Lower leg skin (tissue), 4 donors: ENCODE measurements at places on chromosomes 16 and 17.
A peak's percentile ranks its signal among the peaks of the same experiment; 100 is the strongest.

DNA sequence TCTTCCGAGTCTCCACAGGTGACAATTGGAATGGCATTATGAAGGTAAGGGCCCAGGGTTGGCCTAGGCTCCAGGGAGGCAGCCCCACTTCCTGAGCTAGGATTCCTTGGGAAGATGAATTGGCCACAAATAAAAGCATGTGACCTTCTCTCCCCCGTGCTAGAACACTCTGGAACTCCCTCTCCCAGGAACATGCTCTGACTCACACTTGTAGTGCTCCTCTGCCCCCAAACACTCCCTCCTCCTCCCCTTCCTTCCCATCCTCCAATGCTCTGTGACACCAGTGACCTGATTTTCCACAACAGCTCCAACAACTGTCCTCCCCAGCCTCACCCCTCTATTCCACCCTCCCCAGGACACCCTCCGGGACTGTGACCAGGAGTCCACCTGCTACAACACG lies 16.4 kb upstream of the ABCC3 start:
- no peak for DNase-seq

DNA sequence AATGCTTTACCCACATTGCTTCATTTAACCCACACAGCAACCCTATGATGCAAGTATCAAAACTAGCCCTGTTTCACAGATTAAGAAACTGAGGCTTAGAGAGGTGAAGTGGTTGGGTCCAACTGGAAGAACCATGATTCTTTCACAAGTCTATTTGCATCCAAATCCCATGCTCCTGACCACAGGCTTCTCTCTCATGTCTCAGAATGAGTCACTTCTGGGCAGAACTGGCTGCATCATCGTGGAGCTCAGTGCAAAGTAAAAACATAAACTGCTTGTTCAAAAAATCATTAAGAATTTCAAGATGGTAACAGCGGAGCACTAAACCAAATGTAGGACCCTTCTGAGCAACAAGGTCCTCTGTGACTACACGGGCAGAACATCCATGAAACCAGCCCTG lies 20.2 kb upstream of the CES1 start:
- DNase-seq = no peak

DNA sequence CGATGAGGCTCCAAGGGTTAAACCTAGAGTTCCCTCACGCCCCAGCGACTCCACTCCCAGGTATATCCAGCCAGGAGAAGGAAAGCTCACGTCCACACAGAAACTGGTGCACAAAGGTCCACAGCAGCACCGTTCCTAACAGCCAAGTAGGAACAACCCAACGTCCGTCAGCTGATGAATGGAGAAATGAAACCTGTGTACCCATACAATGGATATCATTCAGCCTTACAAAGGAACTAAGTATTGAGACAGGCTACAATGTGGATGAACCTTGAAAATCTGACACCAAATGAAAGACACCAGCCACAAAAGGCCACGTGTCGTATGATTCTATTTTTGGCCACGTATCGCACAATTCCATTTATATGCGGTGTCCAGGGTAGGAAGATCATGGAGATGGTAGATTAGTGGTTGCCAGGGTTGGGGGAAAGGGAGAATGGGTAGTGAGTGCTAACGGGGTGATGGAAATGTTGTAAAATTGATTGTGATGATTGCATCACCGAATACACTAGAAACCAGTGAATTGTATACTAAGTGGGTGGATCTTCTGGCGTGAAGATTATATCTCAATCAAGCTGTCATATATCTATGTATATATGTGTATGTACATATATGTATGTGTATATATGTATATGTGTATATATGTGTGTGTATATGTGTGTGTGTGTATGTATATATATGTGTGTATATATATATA lies 30.1 kb downstream of the NLRC3 start:
- DNase-seq = no peak

- DNase-seq = no peak
Measured at GRCh38 chr16:71775949-71776348, 32.7 kb downstream of the AP1G1 start.

GRCh38 chr17:37361543-37361942 lies 14.2 kb upstream of the C17orf78 start:
- peak; percentile 51 for DNase-seq

DNA sequence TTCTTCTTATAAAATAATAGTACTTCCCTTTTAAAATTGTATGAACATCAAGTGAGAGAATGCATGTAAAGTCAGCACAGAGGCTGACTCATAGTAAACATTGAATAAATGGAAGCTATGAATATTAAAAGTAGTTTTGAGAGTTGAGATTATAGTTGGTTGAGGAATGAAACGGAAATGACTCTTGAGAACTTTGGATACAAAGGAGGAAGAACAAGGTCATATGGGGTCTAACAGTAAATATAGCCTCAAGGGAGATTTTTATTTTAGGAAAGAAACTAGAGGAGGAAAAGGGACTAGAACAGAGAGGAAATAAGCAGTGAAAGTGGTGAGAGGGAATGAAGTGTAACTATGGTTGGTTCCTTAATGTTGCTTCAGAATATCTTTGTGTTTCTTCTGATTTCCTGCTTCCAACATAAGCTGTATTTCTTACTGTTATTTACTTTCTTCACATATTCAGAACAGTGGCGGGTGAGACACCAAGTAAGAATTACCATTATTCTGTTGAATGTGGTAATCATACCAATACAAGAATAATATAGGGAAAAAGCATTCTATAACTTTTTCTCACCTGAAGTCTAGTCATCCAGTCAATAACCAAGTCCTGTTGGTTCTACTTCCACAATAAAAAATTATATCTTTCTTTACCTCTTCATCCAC lies 165.1 kb downstream of the CHD9 start:
- DNase-seq = no peak

DNA sequence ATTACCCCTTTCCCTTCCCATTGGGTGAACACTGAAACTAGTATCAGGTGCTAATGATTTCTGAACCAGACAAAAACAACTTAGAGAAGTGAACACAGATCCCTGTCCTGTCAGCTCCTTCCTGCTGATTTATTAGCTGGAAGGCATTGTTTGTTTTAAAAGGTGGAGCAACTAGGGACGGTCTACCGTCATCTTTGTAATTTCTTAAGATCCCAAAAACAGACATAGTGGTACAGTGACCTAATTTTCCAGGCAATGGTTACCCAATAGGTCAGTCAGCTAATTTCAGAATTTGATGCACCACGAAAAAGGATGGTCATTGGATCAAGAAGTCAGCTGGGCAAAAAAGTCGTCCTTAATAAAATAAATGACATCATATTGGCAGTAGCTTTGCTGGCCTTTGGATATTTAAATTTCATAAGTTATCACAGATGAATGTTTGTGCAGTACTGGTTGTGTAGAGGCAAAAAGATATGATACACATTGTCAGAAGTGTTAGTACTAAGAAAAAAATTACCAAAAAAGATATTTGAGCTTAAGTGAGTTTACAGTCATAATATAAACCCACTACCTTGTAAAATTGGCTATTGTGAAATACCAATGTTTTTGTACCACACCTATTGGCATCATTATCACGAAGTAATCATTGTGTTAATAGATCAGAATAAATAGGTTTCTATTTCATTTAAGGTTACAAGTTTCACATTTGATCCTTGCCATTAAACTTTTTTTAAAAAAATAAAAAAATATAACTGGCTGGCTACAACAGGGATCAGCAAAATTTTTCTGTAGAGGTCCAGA lies 27.2 kb upstream of the KCNJ16 start:
- no peak for DNase-seq

DNA sequence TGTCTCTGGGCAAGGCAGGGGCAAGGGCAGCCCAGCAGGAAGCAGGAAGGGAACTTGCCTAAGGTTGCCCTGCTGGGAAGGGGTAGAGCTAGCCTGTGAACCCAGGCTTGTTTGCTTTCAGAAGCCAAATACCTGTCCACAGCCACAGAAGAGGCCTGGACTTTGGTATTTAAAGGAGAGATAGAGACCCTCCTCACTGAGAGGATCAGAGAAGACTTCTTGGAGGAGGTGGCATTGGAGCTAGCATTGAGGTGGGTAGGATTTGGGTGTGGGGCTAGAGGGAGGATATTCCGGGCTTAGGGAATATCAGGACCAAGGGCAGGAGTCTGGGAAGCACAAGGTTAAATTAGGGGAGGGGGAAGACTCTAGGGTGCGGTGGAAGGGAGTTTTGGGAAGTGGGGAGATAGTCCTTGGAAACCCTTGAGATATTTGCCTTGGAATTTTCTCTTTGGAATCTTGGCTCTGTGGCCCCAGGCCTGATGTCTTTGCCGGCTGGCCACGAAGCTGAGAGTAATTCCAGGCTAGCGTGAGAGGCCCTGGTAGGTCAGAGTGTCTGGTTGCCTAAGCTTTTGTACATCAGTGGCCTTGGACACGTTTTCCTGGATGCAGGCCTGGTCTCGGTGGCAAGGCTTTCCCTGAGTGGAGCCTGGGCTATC lies 13.1 kb upstream of the ETV4 start:
- DNase-seq = no peak

- no peak for DNase-seq
Measured at GRCh38 chr17:34291721-34292348, 6.3 kb downstream of the CCL11 start.

DNA sequence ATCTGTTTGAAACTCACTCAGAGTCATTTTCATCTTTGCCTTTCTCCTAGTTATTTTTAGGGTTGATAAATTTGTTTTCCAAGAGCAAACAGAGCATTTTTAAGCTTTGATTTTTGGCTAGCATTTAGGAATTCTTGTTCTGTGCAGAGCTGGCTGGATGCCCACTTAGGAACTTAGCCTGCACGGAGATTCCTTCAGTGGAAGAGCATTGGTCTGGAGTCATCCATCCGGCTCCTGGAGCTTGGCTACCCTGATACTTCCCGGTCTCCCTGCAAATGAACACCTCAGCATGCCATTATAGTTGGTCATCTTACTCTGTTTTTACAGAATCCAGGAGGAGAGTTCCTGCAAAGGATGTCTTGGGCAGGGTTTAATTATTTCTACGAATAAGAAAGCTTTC lies 57.1 kb downstream of the SPECC1 start:
- DNase-seq = peak; percentile 48

DNA sequence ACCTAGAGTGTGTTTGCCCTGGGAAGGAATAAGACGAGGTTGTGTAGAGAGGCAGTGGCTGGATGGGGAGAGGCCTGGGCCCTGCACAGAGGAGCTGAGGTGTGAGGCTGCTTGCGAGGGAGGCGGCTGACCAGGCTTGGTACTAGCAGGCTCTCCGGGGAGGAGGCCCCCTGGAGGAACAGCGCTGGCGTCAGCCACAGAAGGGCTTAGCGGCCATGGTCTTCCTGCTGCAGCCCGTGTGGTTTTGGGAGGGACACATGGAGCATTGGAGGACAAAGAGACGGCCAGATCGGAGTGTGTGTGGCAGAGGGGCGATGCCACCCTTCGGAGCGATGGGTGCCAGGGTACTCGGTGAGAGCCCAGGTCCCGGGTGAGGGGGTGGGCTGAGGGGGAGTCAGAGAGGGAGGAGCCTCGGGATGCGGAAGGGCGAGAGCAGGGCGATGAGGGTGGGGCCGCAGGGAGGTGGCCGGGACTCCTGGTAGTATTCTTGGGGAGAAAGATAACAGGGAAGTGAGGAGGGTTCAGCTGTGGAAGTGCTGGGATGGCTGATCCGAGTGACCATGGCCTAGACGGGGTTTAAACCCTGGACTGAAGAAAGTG lies 8.3 kb downstream of the BANP start:
- DNase-seq = no peak

GRCh38 chr17:39223907-39224777 lies 1.6 kb downstream of the STAC2 start:
- DNase-seq = no peak

DNA sequence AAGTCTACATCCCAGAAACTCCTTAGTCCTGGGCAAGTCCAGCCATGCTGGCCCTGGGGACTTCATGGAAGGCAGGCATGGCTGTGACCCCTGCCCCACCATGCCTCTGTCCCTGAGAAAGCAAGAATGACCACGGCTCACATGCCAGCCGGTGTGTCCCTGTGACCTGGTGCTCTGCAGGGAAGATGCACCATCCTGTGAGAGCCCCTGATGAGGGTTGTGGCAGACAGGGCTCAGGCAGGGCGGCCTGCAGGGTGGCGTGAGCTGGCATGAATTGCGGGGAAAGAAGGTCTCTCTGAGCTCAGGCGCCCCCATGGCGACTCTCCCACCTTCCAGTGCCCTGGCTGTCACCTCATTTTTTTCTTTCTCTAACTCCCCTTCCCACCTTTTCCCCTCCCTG lies 260.3 kb downstream of the RBFOX3 start:
- no peak for DNase-seq

DNA sequence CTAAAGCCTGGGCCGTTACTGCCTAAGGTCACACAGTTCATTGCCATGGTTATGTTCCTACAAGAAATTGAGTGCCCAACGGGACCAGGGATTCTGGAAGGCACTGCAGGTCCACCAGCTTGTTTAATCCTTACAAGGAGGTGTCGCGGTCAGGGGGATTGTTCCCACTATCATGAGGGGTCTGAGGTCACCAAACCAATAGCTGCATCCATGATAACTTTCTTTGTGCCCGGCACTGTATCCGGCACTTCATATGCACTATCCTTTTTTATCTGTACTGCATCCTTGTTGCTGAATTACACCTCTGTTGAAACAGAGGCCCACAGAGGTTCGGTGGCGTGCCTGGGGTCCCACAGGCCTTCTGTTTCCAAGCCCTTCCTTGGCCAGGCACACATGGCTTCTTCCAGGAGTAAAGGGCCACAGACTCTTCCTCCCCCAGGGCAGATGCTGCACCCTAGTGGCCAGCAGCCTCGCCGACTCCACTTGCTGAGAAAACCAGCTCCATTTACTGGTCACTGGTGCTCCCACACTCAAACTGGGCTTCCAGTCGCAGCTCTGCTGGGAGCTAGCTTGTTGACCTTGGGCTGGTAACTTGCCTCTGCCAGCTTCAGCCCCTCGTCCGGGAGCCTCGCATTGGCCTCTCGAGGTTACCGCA lies 82.0 kb upstream of the PLCG2 start:
- DNase-seq = no peak

DNA sequence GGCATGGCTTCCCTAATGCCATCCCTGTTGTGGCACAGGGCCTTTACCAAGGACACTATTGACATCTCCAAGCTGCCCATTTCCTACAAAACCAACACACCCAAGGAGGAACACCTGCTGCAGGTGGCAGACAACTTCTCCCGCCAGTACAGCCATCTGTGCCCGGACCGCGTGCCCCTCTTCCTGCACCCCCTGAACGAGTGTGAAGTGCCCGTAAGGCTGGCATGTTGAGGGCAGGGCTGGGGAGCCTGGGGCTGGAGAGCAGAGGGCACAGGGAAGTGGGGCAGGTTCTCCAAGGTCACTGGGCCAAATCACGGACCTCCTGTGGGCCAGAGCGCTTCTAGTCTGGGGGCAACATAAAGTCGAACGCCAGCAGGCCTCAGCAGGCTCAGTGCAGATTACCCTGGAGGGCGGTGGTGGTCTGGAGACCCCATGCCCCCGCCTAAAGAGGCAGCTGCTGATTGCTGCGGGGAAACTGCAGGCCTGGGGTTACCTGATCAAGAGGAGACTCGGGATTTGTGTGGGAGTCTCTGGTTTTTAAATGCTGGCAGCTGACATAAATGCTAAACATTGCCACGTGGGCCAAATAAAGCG lies 4.3 kb downstream of the DRC7 start:
- peak; percentile 52 for DNase-seq

- no peak for DNase-seq
Measured at GRCh38 chr17:70872103-70872502, 702.8 kb downstream of the KCNJ2 start.

- DNase-seq = peak; percentile 65
Measured at GRCh38 chr17:35432176-35433074, at the start of gene SLFN12. Gene SLFN12, minus strand, starts transcription at chr17:35432500. Its CDS starts 9,472 bp downstream, at chr17:35423028.

- no peak for DNase-seq
Measured at GRCh38 chr17:27449541-27449940, 6.7 kb upstream of the KSR1 start.

GRCh38 chr17:2361010-2361760 lies 23.9 kb downstream of the SGSM2 start:
- no peak for DNase-seq

GRCh38 chr16:57630931-57631845 lies 2.8 kb downstream of the ADGRG1 start:
- no peak for DNase-seq
